HTR-8/SVneo (cell line): ENCODE measurements at places on chromosomes 11 and 22.

- DNase-seq: no peak
Observed at GRCh38 chr11:45902452-45903380, 4.4 kb downstream of the FREY1 start.

GRCh38 chr22:19545935-19546207 lies 21.7 kb upstream of the CLDN5 start:
- DNase-seq: no peak

DNA sequence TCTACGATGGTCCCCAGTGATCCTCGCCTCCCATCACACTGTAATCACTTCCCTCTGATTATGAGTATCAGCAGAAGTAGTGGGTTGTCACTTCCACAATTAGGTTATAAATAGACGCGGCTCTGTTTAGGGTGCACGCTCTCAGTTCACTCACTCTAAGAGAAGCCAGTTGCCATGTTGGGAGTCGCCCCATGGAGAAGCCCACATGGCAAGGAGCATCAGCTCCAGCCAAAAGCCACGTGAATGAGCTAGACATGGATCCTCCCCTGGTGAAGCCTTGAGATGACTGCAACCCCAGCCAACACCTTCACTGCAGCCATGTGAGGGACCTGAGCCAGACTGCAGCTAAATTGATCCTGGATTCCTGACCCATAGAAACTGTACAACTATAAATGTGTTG lies 26.4 kb upstream of the MYOD1 start:
- DNase-seq: no peak

GRCh38 chr22:37560608-37561211 lies 430 bp downstream of the CDC42EP1 start:
- DNase-seq: no peak

- DNase-seq: no peak
Observed at GRCh38 chr11:70026012-70026411, 52.1 kb upstream of the ANO1 start.

DNA sequence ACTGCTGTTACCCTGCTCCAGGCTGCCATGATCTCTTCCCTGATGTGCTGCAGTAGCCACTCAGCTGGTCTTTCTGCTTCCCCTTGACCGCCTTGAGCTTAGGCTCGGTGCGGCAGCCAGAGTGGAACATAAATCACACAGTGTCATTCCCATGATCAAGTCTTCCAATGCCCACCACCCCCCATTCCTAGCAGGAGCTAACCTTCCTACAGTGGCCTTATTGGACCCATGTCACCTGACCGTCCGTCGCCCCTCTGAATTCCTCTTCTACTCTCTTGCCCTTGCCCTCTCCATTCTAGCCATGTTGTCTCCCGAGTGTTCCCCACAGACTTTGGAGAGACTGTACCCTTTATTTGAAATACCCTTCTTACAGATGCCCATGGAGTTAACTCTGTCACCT lies 43.4 kb downstream of the OTOG start:
- DNase-seq: no peak

DNA sequence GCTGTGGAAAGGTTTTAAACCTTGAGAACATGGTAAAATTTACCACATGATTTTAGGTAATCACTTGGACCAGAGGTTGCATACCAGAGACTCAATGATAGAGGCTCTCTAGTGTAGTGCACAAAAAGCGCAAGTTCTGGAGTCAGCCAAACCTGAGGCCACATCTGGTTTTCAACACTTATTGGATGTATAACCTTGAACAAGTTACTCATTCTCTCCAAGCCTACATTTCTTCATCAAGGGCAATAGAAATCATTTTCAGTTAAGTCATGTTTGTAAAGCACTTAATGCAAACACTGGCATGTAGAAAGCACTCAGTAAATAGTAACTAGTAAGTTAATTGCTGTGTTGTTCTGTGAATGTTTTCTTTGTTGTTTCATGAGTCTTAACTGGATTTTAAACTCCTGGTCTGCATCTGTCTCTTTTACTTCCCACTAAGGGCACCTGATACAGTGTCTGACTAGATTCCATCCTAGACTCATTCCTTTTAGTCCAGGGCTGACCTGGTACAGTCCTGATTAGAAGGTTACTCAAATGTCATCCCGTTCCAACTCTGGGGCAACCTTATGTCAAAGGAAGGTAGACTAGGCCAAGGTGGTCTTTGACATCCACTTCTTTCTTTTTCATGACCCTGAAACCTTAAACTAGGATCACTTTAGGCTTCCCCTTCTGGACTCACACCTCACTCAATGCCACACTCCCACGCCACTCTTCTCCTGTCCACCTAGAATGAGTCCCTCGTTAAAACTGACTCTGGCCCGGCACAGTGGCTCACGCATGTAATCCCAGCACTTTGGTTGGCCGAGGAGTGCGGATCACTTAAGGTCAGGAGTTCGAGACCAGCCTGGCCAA lies 34.5 kb upstream of the EED start:
- DNase-seq: no peak
